Lower leg skin (tissue), 4 donors: ENCODE measurements at places on chromosomes 11 and 22.

GRCh38 chr11:33179348-33179803 lies 18.1 kb upstream of the CSTF3 start:
- no peak for DNase-seq

GRCh38 chr11:80816966-80817365 lies 1376.1 kb upstream of the TENM4 start:
- no peak for DNase-seq

GRCh38 chr11:78190374-78190773 lies 1.7 kb downstream of the USP35 start:
- DNase-seq = no peak

- DNase-seq = no peak
Observed at GRCh38 chr22:46297151-46297812, 612 bp downstream of the GTSE1 start.

DNA sequence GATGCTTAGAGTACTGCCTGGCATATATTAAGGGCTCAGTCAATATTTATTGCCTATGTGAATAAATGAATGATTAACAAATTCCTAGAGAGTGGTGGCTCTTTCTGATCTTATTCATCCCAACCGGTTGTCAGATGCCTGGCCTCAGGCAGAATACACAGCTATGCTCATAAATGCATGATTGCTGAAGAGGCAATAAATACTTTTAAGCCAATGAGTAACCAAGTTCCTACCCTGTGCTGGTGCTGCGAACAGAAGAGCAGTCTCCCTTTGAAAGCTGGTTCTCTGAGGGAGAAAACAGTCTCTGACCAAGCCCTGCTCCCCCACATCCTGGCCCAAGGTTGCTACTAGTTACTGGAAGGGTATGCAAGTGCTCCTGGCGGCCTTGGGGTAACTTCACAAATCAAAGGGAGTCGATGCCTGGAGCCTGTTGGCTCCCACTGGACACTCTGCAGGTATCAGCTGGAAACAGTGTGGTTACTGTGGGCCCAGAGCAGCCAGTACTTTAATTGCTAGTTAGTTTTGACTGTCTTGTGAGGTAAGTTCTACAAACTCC lies 2.8 kb downstream of the USH1C start:
- no peak for DNase-seq

DNA sequence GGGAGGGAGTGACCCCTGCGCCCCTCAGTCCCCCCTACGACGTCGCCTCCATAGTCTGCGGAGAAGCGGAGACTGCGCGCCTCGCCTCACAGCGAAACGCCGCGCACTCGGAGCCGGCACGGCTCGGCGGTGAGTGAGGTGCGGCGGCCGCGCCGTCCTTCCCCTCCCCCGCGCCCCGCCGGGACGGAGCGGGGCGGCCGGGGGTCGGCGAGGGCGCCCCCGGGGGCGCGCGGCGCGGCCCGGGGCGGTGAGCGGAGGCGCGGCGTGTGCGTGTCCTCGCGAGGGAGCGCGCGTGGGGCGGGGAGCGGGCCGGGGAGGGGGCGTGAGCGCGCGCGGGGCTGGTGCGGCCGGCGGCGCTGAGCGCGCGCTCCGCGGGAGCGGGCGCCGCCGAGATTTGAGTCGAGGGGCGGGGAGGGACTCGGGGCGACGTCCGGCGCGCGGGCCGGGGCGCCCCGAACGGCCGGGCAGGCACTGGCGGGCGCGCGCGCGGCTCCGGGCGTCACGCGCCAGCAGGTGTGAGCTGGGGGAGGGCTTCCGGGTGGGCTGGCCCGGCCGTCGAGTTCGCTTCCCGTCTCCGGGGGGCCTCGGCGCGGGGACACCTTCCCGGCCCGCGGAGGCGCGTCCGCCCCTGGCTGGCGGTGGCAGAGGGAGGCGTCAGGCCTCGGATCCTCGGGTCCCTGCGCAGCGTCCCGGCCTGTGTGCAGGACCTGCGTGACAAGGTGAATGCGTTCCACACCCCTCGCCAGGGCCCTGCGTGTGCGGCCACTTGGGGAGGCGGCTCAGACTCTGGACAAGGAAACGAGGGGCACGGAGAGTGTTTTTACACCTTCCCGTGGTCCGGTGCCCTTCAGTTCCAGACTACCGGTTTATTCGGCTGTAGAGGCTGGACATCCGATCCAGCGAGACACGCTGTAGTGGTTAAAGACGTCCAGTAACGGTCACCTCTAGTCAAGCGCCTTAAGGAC lies 50.4 kb downstream of the FAM83F start:
- DNase-seq = no peak

DNA sequence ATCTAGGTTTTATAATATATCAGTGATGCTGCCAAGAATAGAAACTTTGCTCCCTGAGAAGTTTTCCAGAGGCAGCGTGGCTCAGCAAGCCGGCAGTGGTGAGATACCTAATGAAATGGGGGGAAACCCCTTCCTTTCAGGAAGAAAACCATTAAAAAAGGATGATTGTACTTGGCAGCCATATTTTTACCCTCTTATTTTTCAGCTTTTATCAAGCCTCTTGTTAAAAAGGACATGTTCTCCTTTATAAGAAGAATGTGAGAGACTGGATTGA lies 9.0 kb upstream of the ME3 start:
- no peak for DNase-seq

DNA sequence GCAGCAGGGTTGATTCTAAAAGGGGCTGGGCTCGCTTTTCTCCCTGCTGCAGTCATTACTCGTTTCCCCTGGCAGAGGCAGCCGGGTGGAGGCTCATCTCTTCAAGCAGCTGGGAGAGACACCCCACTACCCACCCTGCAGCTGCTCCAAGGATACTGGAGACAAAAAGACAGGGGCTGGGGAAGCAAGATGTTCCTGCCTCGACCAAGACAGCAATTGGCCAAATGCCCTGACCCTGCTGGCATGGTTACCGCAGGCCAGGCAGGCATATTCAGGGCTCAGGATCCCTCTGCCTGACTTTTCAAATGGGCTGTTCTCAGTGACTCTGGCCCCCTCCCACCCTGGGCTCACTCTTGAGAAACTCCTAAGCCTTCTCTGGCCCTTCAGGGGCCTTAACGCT lies 6.8 kb upstream of the RGL4 start:
- no peak for DNase-seq

DNA sequence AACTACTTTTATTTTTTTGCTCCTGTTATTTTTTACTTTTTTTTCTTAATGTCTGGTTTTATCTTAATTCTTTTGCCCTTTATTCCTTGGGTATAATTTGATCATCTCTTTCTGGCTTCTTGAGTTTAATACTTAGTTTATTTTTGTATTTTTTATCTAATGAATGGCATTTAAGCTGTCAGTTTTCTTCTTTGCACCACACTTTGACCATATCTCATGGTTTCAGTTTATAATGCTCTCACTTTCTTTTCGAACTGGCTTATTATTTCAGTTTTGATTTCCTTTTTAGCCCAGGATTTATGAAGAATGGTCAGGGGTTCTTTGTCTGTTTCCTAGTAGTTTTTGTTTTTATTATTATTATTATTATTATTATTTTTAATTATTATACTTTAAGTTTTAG lies 48.3 kb downstream of the QSER1 start:
- DNase-seq = no peak

- no peak for DNase-seq
Observed at GRCh38 chr11:1831338-1832210, 3.2 kb upstream of the SYT8 start.

DNA sequence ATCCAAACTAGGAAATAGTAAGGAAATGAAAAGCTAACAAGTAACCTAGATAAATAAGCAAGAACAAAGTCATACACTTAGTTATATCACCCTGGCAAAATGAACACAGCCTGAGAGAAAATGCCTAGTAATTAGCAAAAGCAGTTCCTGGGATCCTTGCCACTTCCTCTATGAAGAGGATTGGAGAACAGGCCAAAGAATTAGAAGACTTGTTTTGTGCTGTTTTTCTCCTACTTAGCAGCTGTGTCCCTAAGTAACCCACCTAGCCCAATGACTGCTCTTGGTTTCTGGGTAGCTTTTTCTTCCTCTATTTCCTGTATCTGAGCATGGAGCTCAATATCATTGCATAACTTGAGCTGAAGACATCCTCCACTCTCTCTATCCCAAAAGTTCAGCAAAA lies 713.9 kb downstream of the ETS1 start:
- no peak for DNase-seq

- DNase-seq = no peak
Observed at GRCh38 chr22:35653824-35654223, 5.6 kb downstream of the APOL6 start.

- no peak for DNase-seq
Observed at GRCh38 chr11:20007386-20007785, 152.9 kb downstream of the DBX1 start.

GRCh38 chr11:72712168-72712751 lies 38.0 kb upstream of the PDE2A start:
- no peak for DNase-seq

DNA sequence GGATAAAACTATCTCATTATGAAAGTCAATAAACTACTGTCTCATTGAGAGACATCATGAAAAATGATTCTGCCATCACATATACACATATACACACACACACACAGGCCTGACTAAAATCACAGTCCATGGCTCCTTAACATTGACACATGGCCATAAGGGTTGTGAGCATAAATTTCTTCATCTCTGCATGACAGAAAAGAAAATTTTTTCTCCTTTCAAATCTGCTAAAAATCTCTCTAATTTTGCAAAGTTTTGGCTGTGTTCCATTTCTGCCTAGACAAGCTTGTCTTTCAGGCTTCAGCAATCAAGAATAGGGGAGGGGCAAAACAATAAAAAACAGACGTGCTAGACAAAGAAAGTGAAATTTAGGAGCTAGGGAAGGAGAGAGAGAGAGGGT lies 324.5 kb downstream of the LRRC4C start:
- DNase-seq = no peak

GRCh38 chr11:130337281-130338089 lies 22.8 kb upstream of the ZBTB44 start:
- no peak for DNase-seq
